ENCODE measurements at places on chromosomes 6 and 20. TPM values are rescaled to one million over a fixed set of nuclear protein-coding genes. Genes with fewer than 3 reads are reported as not detected.

GRCh38 chr6:169201985-169202384 lies 51.7 kb downstream of the THBS2 start:
- DNase-seq: no peak
- no peaks in the 10 kb centered on the region for H3K36me3 ChIP-seq
- no peak overlapping the region for H3K27ac ChIP-seq
- H3K4me3 ChIP-seq: no peak overlapping the region
- H3K4me1 ChIP-seq: no peaks in the 10 kb centered on the region

DNA sequence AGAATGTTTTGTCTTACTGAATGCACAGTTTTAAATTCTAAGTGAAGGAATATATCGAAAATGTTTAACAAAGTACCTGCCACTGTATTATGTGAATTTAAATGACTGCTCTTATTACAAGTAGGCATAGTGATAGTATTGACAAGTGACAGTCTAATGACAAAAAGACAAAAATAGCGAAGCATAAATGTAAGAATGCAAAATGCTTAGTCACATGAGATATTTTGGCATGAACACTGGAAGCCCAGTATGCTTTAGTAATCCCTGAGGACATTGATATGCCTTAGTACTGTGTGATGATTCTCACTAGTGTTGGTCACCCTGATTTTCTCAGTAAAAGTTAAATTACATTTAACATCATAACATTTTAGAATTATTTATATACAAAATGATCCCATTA lies 153.5 kb downstream of the EYA4 start:
- no peak overlapping the region for H3K27ac ChIP-seq
- DNase-seq: no peak
- no peaks in the 10 kb centered on the region for H3K36me3 ChIP-seq
- no peaks in the 10 kb centered on the region for H3K27me3 ChIP-seq
- H3K4me3 ChIP-seq: no peak overlapping the region

Gene MTCH1
- 203 TPM for total RNA-seq

Gene UBE2C
- 21.9 TPM for total RNA-seq

Gene CCN6
- total RNA-seq: not detected

Gene HRH3
- not detected for total RNA-seq

Gene DEFB124
- not detected for total RNA-seq

Gene SPAG4
- 11.0 TPM for total RNA-seq

Gene VEGFA
- total RNA-seq: 179 TPM

- no peak overlapping the region for H3K4me3 ChIP-seq
- no peaks in the 10 kb centered on the region for H3K27me3 ChIP-seq
- peak; percentile 59 for DNase-seq
- no peaks in the 10 kb centered on the region for H3K4me1 ChIP-seq
- H3K27ac ChIP-seq: peak overlapping the region; percentile 79
These were observed 10.8 kb upstream of the WTAP start for GRCh38 chr6:159716247-159717096.

- no peaks in the 10 kb centered on the region for H3K36me3 ChIP-seq
- no peaks in the 10 kb centered on the region for H3K27me3 ChIP-seq
- no peak overlapping the region for H3K4me3 ChIP-seq
- H3K4me1 ChIP-seq: no peaks in the 10 kb centered on the region
- H3K27ac ChIP-seq: no peak overlapping the region
These were observed 149.0 kb downstream of the PDSS2 start for GRCh38 chr6:107310362-107310761.

Gene BPIFA1
- not detected for total RNA-seq

- no peak overlapping the region for H3K27ac ChIP-seq
- no peaks in the 10 kb centered on the region for H3K27me3 ChIP-seq
- H3K36me3 ChIP-seq: no peaks in the 10 kb centered on the region
- DNase-seq: no peak
These were observed 20.4 kb upstream of the MCUR1 start for GRCh38 chr6:13834790-13835189.

- no peaks in the 10 kb centered on the region for H3K27me3 ChIP-seq
- H3K36me3 ChIP-seq: no peaks in the 10 kb centered on the region
- peaks cover 2% of the 10 kb centered on the region for H3K4me1 ChIP-seq
- no peak overlapping the region for H3K27ac ChIP-seq
- peak; percentile 42 for DNase-seq
- H3K4me3 ChIP-seq: no peak overlapping the region
These were observed 81.6 kb downstream of the FAM120B start for GRCh38 chr6:170388113-170388512.

Gene DEFB132
- total RNA-seq: not detected

GRCh38 chr6:170082067-170082466 lies 208.8 kb downstream of the DLL1 start:
- no peak overlapping the region for H3K27ac ChIP-seq
- no peak overlapping the region for H3K4me3 ChIP-seq
- no peaks in the 10 kb centered on the region for H3K27me3 ChIP-seq
- H3K4me1 ChIP-seq: no peaks in the 10 kb centered on the region
- no peaks in the 10 kb centered on the region for H3K36me3 ChIP-seq
- no peak for DNase-seq

GRCh38 chr6:83878902-83879644 lies 19.6 kb downstream of the CYB5R4 start:
- no peaks in the 10 kb centered on the region for H3K36me3 ChIP-seq
- peak; percentile 20 for DNase-seq
- H3K4me3 ChIP-seq: no peak overlapping the region
- H3K4me1 ChIP-seq: no peaks in the 10 kb centered on the region

Gene SLC4A11
- 0.28 TPM for total RNA-seq

GRCh38 chr20:21266191-21266536 lies 37.0 kb upstream of the XRN2 start:
- H3K4me1 ChIP-seq: no peaks in the 10 kb centered on the region
- no peak overlapping the region for H3K27ac ChIP-seq
- no peak overlapping the region for H3K4me3 ChIP-seq
- no peaks in the 10 kb centered on the region for H3K36me3 ChIP-seq
- DNase-seq: no peak
- no peaks in the 10 kb centered on the region for H3K27me3 ChIP-seq

GRCh38 chr6:3803627-3804468 lies 45.3 kb upstream of the FAM50B start:
- no peaks in the 10 kb centered on the region for H3K36me3 ChIP-seq
- H3K4me3 ChIP-seq: no peak overlapping the region
- H3K27me3 ChIP-seq: no peaks in the 10 kb centered on the region
- peaks cover 18% of the 10 kb centered on the region for H3K4me1 ChIP-seq
- DNase-seq: peak; percentile 71

Gene PLCB4
- total RNA-seq: 15.0 TPM

Measured in hepatocyte (in vitro differentiated cells).